Lung (tissue), 17 donors: ENCODE measurements at places on chromosomes 12 and 14. TPM values are rescaled to one million over a fixed set of nuclear protein-coding genes. Genes with fewer than 3 reads are reported as not detected.
A peak's percentile ranks its signal among the peaks of the same experiment; 100 is the strongest.

NFE2 gene
- total RNA-seq, result 6.9 TPM

HCAR1 gene
- total RNA-seq, result 0.31 TPM

TDRD9 gene
- total RNA-seq, result 2.3 TPM

ERP27 gene
- 64.6 TPM for total RNA-seq

HOXC12 gene
- not detected for total RNA-seq

RASAL1 gene
- 0.65 TPM for total RNA-seq

FGF6 gene
- total RNA-seq, result not detected

DNA sequence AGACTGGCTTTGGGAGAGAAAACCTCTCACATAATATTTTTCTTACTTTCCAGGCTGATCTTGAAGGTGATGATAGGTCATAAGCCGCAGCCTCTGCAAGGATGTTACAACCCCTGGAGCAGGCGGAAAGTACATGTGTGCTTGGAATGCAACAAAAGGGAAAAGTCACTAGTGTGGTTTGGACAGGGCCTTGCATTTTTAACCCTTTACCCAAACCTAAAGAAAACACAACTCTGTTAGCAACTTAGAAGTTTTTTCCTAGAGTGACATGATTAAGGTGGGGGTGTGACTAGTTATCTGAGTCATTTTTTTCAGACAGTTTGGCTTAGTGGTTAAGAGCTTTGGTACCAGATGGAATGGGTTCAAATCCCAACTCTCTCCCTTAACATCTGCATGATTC is 97.0 kb downstream of the TMEM30B start:
- no peak for DNase-seq
- H3K27me3 ChIP-seq, result no peaks in the 10 kb centered on the region
- no peak overlapping the region for H3K4me3 ChIP-seq
- no peak overlapping the region for H3K27ac ChIP-seq
- peaks cover 12% of the 10 kb centered on the region for H3K4me1 ChIP-seq

- no peak overlapping the region for H3K4me3 ChIP-seq
- H3K4me1 ChIP-seq, result peaks cover 39% of the 10 kb centered on the region
- DNase-seq, result peak; percentile 76
- no peaks in the 10 kb centered on the region for H3K27me3 ChIP-seq
- H3K27ac ChIP-seq, result peak overlapping the region; percentile 47
Observed at GRCh38 chr14:75454963-75455546, 27.2 kb downstream of the JDP2 start.

DNA sequence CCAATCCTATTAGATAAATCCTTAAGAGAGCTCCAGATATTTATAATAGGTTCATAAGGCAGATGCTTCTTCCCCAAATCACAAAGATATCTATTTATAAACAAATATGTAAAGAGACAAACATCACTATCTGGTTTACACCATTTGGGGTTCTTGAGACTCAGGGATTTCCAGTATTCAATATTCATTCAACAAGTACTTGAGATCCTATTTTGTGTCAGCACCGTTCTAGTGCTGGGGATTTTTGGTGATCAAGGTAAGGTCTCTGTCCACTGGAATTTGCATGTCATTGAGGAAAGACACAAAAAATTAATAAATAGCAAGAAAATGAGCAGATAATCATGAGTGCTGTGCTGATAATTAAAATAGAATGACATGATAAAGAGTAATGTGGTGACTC is 222.7 kb upstream of the FOXN3 start:
- H3K36me3 ChIP-seq, result no peaks in the 10 kb centered on the region

DNA sequence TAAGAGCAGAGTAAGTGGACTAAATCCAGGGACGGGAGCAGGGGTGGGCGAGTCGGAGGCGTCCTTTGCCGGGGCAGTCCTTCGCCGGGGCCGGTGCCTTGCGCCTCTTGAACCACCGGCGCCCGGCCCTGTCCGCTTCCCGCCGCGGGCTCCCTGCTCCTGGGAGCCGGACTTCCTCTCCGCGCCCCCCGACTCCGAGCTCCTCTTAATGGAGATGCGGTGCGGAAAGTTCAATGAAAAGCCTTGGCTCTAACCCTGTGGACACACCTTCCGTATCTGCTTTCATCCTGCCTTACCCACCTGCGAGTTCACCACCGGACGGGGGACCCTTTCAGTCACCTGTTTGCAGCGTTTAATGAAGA is 412 bp downstream of the FGFR1OP2 start:
- peak overlapping the region; percentile 98 for H3K27ac ChIP-seq
- H3K4me3 ChIP-seq, result peak overlapping the region; percentile 87
- H3K27me3 ChIP-seq, result no peaks in the 10 kb centered on the region

- peaks cover 9% of the 10 kb centered on the region for H3K36me3 ChIP-seq
Observed at GRCh38 chr12:79615596-79616560, 74.9 kb downstream of the PAWR start.

- peaks cover 9% of the 10 kb centered on the region for H3K4me1 ChIP-seq
- no peaks in the 10 kb centered on the region for H3K36me3 ChIP-seq
- no peak overlapping the region for H3K4me3 ChIP-seq
Observed at GRCh38 chr12:128603573-128604115, 220.1 kb downstream of the SLC15A4 start.

DNA sequence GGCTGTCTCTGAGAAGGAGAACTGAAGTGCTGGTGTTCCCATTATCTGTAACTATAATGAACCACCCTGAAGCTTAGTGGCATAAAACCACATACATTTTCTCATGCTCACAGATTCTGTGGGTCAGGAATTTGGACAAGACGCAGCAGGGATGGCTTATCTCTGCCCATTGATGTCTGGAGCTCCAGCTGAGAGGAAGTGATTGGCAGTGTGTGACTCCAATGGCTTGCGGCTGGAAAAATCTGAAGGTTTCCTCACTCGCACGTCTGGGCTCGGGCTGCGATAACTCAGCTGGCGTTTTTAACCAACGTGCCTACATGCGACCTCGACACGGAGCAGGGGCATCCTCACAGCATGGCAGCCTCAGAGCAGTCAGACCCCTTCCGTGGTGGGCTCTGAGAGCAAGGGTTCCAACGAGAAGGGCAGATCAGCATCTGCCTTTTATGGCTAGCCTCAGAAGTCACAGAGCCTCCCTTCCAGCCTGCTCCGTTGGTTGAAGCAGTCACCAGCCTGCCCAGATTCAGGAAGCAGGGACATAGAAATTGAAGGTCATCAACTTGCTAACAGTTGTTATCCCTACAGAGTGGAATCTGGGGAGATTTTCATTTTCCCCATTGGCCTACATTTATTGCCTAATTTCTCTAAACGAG is 143.3 kb upstream of the BCL2L14 start:
- H3K4me1 ChIP-seq, result peaks cover 5% of the 10 kb centered on the region
- no peak overlapping the region for H3K4me3 ChIP-seq
- no peak overlapping the region for H3K27ac ChIP-seq
- no peaks in the 10 kb centered on the region for H3K36me3 ChIP-seq

GRCh38 chr14:50318031-50318626 is 6.0 kb downstream of the DMAC2L start:
- peak; percentile 70 for DNase-seq
- H3K4me1 ChIP-seq, result peaks cover 4% of the 10 kb centered on the region
- H3K4me3 ChIP-seq, result no peak overlapping the region
- no peak overlapping the region for H3K27ac ChIP-seq

GRCh38 chr14:86505808-86506207 is 975.9 kb downstream of the FLRT2 start:
- peaks cover 7% of the 10 kb centered on the region for H3K4me1 ChIP-seq
- H3K27ac ChIP-seq, result no peak overlapping the region
- H3K4me3 ChIP-seq, result no peak overlapping the region
- H3K36me3 ChIP-seq, result no peaks in the 10 kb centered on the region
- no peaks in the 10 kb centered on the region for H3K27me3 ChIP-seq

DNA sequence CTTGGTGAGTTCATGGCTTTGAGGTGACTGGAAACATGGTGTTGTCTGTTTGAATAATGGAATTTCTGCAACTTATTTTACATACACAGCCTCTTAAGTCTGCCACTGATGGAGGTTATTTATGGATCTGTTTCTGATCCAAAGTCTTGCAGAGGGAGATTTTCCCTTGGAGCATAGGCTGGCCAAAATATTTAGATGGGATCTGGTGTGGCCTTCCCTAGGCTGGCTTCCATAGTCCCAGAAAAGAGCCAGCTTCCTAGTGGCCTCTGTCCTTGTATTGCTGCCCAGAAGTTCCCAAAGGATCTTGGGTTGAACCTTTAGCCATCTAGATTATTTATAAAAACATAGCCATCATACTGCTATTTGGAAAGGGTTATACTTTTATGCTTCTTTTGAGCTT is 491.1 kb upstream of the RGS6 start:
- H3K27me3 ChIP-seq, result no peaks in the 10 kb centered on the region
- H3K4me3 ChIP-seq, result no peak overlapping the region
- H3K4me1 ChIP-seq, result no peaks in the 10 kb centered on the region
- no peak overlapping the region for H3K27ac ChIP-seq
- no peaks in the 10 kb centered on the region for H3K36me3 ChIP-seq

DNA sequence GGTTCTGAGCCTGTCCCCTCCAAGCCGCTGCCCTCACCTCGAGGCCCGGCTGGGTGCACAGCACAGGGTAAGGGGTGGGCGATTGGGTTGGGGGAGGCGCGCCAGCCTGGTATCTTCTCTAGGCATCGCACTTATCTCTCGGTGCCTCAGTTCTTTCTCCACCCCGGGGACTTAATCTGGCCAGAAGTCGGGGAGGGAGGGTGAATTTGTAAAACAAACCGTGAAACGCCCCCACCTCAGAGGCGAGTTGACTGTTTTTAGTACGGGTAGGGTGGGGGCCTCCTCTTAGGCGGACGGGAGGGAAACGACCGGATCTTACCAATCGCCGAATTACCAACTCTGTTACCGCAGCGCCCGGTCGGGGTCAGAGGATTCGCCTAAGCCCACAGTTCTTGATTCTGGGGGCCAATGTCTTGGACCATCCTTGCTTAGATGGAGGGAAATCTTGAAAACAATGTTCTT is 1.4 kb upstream of the TBX3 start:
- H3K27me3 ChIP-seq, result no peaks in the 10 kb centered on the region
- H3K27ac ChIP-seq, result peak overlapping the region; percentile 88
- peaks cover 25% of the 10 kb centered on the region for H3K36me3 ChIP-seq
- H3K4me1 ChIP-seq, result peaks cover 53% of the 10 kb centered on the region
- H3K4me3 ChIP-seq, result no peak overlapping the region

- H3K36me3 ChIP-seq, result peaks cover 33% of the 10 kb centered on the region
- peaks cover 17% of the 10 kb centered on the region for H3K4me1 ChIP-seq
- no peaks in the 10 kb centered on the region for H3K27me3 ChIP-seq
- peak overlapping the region; percentile 74 for H3K4me3 ChIP-seq
- no peak overlapping the region for H3K27ac ChIP-seq
Observed at GRCh38 chr14:22838631-22839041, 2.3 kb downstream of the MMP14 start.

GRCh38 chr12:90574676-90575075 is 380.3 kb downstream of the CCER1 start:
- no peak overlapping the region for H3K27ac ChIP-seq
- H3K36me3 ChIP-seq, result no peaks in the 10 kb centered on the region
- H3K4me3 ChIP-seq, result no peak overlapping the region
- H3K4me1 ChIP-seq, result no peaks in the 10 kb centered on the region
- no peaks in the 10 kb centered on the region for H3K27me3 ChIP-seq

GRCh38 chr12:29545102-29545467 is 47.6 kb upstream of the OVCH1 start:
- H3K4me1 ChIP-seq, result peaks cover 5% of the 10 kb centered on the region
- no peaks in the 10 kb centered on the region for H3K36me3 ChIP-seq
- peaks cover 6% of the 10 kb centered on the region for H3K27me3 ChIP-seq
- no peak for DNase-seq
